ENCODE measurements at places on chromosomes 2 and 18.

DNA sequence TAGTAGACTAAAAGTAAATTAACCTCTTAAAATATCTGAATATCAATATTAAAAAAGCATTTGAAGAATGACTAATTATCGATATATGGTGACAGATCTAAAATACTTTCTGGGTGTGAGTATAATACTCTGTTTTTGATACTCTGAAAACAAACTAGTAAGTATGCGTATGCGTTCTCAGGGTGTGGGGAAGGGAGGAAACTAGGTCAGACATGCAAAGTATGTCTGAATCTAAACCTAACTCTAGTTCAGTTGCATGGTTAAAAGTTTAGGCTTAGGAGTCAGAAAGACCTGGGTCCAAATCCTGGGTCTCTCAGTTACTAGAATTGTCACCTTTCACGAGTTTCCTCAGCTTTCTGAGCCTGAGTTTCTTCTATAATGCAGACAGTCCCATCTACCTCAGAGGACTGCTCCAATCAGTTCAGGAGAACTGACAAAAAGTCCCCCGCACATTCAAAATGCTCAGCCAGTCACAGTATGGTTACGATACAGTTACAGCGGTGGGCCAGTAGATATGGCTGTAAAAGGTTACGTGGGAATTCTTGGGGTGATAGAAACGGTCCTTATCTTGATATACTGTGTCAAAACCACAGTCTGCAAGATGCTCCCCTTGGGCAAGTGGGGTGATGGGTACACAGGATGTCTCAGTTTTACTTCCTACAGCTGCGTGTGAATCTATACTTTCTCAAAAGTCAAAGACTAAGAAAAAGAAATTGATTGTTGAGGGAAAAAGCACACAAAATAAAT, 29.2 kb downstream of the UNC50 start:
- DNase-seq = peak; percentile 41

GRCh38 chr2:58032764-58033080, 13.9 kb upstream of the VRK2 start:
- DNase-seq = no peak

GRCh38 chr18:12159446-12159845, 65.8 kb downstream of the ANKRD62 start:
- DNase-seq = no peak

GRCh38 chr18:45844938-45845337, 19.5 kb downstream of the SIGLEC15 start:
- no peak for DNase-seq

GRCh38 chr18:63040788-63041410, 278.7 kb downstream of the BCL2 start:
- DNase-seq = no peak

DNA sequence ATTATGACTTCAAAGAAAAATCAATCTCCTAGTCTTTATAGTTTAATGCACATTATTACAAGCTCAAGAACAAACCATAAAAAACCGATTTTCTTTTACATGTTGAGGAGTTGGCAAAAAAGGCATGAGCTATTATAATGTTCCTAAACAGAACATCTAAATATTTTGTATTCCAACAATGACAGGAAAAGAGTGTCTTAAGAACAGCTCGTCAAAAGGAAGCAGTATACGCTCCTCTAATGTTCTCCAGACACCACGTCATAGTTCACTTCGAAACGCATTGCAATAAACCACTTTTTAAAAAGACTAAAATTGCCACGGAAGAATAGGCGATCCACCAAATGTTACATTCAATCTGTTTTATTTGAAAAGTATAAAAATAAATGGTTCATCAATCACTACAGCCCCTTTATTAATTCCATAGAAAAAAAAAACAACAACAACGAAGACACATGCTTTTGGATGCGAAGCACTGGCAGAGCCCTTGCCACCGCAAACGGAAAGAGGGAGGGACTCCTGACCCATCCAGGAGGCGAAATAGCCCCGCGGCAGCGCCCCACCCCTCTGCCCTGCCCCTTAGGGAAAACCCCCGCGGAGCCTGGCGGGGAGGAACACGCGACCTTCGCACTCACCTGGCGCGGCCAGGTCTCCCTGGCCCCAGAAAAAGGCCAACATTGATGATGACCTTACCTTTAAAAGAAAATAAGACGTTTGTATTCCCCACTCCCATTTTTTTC, 45.8 kb downstream of the MBP start:
- DNase-seq = no peak

DNA sequence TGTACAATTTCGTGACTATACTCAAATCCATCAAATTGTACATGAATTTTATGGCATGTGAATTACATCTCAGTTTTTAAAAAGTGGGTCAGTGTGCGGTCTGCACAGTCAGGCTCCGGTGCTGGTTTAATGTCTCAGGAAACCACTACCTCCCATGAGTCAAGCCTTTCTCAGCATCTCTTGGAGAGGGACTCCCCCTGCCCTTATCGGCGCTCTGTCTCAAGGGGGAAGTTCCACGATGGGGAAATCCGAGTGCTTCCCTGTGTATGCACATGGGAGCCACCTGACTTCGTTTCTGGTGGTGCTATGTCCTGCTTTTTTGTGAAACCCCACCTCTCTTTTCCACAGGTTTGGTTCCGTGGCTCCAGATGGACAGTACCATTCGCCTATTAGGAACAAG, 72.5 kb downstream of the ACOXL start:
- peak; percentile 60 for DNase-seq

DNA sequence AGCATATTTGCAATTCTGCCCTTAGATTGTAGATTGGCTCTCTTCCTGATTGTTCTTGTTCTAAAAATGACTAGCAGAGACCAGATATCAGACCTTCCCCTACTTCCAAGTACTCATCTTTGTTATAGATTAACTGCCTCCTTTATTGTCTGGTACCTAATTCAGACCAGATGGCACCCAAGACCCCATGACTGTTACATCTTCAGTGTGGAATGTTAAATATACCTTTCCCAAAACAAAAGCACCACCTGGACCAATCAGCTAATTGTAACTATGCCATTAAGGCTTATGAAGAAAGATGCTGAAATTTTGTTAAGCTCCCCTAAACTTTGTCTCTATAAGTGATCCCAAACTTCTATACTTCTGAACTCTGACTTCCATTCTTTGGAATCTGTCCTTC, 12.0 kb upstream of the TFPI start:
- no peak for DNase-seq

DNA sequence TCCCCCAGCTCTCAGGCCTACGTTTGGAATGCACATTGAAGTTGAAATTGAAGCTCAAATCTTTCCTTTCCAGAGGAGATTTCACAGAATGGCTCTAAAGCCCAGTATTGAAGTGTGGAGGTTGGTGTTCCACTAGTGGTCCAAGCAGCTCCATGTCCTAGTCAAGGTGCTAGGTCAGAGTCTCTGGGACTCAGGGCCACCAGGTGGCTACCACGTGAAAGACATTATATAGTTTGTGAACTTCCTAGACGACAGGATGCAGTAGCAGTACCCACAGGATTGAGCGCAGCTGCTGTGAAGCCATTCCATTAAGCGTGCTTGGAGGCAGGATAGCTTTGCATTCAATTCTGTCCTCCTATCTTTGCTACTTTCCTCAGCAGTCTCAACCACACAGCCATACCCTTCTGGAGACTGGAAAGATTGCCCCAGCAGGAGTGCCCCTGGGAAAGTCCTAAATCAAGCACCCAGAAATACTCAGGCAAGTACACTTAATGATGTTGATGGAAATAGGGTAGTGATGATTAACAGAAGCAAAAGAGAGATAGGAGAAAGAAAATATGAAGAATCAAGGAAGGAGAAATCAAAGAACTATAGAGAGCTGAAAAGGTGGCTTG, 4.7 kb upstream of the TGFA start:
- DNase-seq = no peak

GRCh38 chr18:34817636-34818035, 107.5 kb downstream of the DTNA start:
- no peak for DNase-seq

- DNase-seq = no peak
Measured at GRCh38 chr2:129004485-129004884, 685.8 kb upstream of the HS6ST1 start.

GRCh38 chr2:189150033-189150432, 29.5 kb downstream of the COL5A2 start:
- no peak for DNase-seq

GRCh38 chr18:76524900-76525698, 30.1 kb upstream of the ZNF516 start:
- no peak for DNase-seq

- DNase-seq = no peak
Measured at GRCh38 chr2:55026202-55026601, 24.0 kb downstream of the RTN4 start.

DNA sequence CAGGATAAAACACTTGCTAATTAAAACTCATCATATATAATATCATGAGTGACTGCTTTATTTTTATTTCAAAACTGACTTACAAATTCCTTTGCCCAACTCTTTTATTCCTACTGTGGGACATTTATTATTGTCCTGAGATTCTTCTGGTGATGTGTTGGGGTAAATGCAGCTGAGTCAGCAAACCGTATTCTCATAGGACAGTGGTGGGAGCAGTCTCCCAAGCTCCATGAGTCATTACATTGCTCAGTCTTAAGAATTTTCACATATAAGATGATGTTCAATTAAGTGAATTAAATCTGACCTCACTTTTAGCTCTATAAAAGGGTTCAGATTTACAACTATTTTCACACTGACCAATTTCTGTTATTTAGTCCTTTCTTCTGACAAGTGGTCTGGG, 1530.7 kb downstream of the LRP1B start:
- no peak for DNase-seq

GRCh38 chr2:99451280-99451679, 38.5 kb downstream of the REV1 start:
- DNase-seq = no peak

- peak; percentile 78 for DNase-seq
Measured at GRCh38 chr18:58043491-58044369, at the start of gene NEDD4L. Gene NEDD4L, plus strand, starts transcription at chr18:58044226. Its CDS starts 435 bp downstream, at chr18:58044661.

GRCh38 chr2:34112161-34112560, 513.1 kb upstream of the FAM98A start:
- no peak for DNase-seq

DNA sequence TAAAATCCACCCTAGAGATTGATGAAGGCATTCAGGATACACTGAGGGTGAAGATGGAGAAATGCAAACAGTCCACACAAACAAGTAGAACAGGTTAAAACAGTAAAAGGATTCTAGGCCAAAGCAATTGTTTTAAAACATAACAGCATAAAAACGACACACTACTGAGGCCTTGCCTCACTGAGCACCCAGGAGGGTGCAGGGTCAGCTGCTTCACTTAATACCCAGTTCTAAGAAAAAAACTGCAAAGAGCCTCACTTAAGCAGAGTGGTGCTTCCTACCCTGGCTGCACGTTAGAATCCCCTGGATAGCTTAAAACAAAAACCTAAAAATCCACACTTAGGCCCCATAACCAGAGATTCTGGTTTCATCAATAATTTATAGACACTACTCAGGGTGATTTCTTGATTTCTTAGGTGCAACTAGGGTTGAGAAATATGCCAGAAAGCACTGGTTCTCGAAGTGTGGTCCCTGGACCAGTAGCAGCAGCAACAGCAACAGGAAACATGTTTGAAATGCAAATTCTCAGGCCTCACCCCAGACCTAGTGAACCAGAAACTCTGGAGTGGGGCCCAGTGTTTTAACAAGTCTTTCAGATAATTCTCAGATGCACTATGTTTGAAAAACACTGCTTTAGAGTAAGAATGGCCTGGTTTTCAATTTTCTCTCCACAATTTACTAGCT, 279.1 kb downstream of the ZEB2 start:
- no peak for DNase-seq

DNA sequence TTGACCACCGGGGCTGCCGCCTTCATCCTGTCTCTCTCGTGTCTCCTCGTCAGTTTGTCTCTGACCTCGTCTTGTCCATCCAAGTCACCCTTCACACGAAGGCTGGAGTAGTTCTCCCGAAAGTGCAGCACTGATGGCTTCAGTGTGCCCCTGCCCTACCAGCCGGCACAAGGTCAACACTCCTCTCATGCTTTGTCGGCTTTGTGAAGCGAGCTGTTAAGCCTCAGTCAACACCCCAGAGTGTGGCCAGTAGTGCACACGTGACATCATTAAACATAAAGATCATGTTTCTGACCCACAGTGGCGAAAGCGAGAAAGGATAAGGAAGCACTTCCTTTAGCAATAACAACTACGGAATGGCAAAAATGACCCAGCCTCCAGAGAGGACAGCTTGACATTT, 23.2 kb downstream of the ACKR3 start:
- DNase-seq = no peak

DNA sequence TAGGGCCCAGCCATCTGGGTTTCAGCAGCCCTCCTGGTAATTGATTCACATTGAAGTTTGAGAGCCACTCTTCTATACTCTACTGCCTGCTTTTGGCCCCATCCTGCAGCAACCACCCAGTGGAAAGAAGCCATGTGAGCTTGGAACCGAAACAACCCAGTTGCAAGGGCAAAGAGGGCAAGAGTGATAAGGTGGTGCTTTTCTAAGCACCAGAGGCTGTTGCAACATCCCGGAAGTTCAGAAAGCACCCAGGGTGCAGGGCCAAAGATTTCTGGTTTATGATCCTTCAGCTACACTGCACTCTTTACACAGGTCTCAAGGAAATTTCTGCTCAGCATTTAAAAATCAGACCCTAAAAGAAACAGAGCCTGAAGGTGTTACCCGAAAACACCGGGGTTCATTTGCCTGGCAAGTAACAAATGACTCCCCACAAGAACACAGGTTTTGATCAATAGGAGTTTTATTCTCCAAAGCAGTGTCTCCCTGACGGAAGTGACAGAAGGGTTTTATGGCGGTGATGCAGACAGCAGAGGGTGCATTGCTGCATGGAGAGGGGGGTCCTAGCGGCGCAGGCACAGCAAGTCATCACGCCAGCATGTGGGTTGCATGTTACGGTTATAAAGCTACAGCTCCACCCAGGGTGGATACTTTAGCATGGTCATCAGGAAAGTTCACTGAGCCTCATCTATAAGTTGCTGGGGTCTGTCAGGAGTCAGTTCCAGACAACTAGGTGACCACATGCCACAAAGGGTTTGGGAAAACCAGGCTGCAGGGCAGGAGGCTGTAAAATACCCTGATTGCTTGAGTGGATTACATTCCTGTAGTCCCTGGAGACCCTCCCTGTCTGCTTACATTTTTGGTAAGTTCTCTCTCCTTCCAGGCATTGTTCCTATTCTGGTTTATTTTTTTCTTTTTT, 28.8 kb upstream of the TMEM37 start:
- DNase-seq = no peak

DNA sequence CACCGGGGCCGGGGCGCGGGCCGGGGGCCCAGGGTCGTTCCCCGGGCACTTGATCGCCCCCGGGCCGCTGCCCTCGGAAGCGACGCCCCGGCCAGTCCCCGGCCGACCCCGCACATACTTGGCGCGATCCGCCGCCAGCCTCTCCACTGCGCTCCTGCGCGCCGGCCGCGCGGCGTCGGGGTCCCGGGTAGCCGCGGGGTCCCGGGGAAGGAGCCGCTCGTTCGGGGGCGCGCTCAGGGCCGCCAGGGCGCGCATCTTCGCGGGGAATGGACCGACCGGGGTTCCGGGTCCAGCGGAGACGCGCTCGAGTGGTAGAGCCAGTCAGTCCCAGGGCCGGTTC, 204 bp downstream of the FAM110C start:
- no peak for DNase-seq

GRCh38 chr2:65316072-65316471, 88.4 kb downstream of the ACTR2 start:
- no peak for DNase-seq

Measured in activated T-cell treated with anti-CD3 and anti-CD28 coated beads for 24 hours (primary cell).